RWPE1 (cell line): ENCODE measurements at places on chromosomes 4 and X.

GRCh38 chrX:53930515-53931380 lies 113.5 kb downstream of the PHF8 start:
- DNase-seq, result no peak

DNA sequence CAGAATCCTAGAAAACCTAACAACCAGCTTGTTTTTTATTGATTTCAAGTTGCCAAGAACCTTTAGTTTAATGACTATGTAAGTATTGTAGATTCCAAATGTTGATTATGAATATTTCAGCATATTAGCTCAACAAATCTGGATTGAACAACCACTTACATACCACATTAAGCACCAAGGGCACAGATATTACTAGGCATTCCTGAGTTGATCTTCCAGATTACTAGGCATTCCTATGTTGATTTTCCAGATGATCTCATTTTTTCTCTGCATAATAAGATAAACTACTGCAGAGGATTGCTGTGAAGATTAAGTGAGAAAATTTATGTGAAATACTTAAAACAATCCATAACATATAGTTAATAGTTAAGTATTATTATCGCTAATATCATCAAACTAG lies 17.4 kb upstream of the DCAF8L1 start:
- no peak for DNase-seq

DNA sequence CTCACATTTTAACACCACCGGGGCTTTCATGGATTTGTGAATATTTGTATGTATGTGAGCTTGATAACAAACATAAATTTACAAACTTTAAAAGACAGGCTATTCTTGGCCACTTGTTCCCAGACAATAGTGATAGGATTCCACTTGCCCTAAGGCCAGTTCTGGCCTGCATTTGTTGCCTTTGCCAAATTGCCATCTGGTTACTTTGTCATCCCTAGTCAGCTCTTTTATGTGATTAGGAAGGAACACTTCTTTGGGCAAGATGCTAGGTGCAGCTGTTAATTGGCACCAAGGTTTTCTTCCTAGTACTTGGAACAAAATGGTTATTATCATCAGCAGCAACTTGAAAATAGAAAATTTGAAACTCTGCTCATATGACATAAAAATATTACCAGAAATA lies 63.3 kb downstream of the CCSER1 start:
- no peak for DNase-seq

- no peak for DNase-seq
These were observed 3.3 kb downstream of the SLC25A6 start for GRCh38 chrX:1388651-1389050.

DNA sequence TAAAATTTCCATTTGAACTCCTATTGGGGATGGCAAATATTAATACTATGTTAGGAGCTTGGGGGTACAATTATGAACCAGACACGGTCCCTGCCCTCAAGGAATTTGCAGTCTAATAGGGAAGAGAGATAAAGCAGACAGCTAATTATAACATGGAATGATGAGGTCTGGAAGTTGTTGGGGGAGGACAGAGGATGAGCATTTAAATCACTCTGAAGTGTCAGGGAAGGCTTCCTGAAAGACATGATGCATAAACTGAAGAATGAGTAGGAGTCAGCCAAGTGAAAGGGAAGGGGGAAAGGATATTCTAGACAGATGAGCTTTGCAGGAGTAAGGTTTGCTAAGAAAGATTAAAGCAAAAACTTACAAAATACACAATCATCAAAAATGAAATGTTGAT lies 15.9 kb downstream of the PLAC1 start:
- DNase-seq, result no peak

DNA sequence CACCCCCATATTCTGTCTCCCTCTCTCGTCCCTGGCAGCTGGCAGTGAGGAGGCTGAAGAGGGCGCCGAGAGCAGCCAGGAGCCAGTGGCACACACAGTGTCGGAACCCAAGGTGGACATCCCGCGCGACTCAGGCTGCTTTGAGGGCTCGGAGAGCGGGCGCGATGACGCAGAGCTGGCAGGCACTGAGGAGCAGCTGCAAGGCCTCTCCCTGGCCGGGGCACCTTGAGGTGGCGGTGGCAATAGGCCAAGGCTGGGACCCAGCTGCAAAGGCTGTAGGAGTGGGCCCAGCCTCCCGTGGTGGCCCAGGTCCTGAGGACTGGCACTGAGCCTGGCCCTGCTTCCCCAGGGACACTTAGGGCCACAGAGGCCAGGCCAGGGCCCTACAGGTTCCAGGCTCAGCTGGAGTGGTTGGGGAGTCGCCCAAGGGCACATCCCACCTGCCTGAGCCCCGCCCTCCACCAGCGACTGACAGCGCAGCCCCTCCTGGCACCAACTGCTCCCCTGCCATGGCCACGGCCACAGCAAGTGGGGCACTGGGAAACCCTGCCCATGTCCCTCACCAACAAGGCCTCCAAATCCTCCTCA lies 13.9 kb downstream of the SASH3 start:
- no peak for DNase-seq

DNA sequence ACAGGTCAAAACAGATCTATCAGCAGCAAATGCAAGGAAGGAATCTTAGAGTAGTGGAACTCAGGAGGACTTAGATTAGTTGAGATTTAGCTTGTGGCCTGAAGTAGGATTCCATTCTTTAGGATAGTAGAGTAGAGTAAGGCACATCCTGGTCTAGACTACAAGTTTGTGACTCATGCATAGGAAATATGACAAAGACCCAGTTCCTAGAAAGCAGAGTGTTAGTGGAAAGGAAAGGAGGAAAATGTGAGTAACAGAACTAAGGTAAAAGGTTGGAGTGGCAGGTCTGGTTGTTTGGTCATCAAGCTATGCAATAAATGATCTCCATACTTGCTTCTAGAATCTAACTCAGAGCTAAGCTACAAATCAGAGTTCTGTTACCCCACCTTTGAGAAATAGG lies 595.0 kb downstream of the ACTRT1 start:
- no peak for DNase-seq
